GM04504 (cell line): ENCODE measurements at places on chromosomes 4 and X.

- DNase-seq = no peak
These were observed 677.7 kb upstream of the HTR2C start for GRCh38 chrX:113906168-113906567.

DNA sequence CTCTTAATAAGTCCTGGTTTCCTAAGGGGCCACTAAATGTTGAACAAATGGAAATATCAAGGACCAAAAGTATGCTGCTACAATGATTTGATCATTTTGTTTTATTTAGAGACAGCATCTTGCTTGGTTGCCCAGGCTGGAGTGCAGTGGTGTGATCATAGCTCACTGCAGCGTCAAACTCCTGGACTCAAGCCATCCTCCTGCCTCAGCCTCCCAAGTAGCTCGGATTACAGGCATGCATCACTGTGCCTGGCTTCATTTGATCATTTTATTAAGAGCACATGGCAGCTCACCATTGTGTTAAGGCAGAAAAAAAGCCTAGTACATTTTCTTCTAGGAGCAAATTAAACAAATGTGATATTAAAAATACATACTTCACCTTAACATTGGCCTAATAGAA, 52.7 kb downstream of the DCLK2 start:
- no peak for DNase-seq

GRCh38 chr4:15847746-15848145, 69.6 kb downstream of the CD38 start:
- no peak for DNase-seq

GRCh38 chrX:10101269-10101668, 55.5 kb upstream of the CLCN4 start:
- no peak for DNase-seq

GRCh38 chrX:112470551-112470950, 209.2 kb downstream of the LHFPL1 start:
- DNase-seq = no peak

DNA sequence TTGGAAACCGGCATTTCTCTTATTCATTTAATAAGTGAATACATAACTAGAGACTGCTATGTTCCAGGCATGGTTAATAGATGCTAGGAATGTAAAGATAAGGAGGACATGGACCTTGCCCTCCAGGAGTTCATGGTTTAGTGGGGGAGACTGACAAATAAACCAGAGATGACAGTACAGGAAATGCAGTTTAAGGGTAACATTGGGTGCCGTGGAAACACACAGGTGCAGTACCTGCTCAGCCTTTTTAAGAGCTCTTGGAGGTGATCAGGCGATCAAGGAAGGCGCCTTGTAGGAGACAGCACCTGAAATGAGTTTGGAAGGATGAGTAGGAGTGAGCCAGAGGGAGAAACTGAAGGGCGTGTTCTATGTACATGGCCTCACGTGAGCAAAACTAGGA, 145.8 kb downstream of the AASDH start:
- no peak for DNase-seq
